GOT3 (cell line): ENCODE measurements at places on chromosomes 3 and 15.

DNA sequence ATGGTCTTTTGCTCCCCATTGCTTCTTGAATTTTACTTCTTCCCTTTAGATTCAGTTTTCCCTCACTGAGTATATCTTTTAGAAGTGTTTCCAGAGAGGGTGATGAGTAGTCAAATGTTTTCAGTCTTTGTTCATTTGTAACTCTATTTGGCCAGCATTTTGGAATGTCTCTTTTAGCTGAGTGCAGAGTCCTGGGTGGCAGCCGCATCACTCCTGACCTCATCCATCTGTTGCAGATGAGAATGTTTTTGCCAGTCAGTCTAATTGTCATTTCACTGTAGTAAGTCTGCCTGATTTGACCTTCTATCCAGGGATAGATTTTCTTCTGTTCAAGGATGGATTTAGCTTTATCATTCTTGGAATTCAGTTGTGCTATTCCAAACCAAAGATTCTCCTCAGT, 7.3 kb downstream of the SRPRB start:
- DNase-seq: no peak

GRCh38 chr3:110062716-110063115, 725.4 kb upstream of the DPPA4 start:
- no peak for DNase-seq

DNA sequence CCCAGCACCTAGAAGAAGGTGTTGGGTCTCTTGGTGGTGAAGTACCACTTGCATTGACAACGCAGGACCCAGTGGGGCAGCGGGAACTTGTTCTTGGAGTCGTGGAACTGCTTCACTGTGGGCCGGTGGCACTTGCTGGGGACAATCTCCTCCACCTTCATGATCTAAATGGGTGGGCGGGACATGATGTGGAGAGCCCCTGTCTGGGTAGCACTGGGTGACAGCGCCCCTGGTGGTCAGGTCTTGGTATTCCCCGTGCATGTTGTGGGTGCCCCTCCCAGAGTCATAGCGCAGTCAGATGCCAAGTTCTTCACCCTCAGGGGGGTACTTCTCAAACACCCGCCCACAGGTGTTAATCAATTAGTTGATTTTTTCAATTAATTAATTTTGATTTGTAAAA, 60.2 kb downstream of the AGBL1 start:
- DNase-seq: no peak

DNA sequence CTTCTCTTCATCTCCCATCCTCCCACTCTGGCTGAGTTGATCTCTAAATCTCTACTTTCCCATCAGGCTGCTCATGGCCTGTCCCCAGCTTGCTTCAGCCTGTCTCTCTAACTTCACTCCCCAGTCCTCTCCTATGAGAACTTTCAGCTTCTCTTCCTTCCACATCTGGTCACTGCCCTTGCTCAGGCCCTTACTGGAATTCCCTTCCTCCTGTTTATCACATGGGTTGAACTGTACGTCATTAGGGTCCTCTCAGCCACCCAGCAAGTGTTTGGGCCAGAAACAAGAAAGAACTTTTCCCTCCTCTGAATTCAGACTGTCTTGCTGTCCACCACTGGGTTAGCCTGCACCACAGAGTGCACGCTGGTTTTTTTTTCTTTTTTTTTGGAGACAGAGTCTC, 5.0 kb downstream of the PTPN23 start:
- DNase-seq: no peak

DNA sequence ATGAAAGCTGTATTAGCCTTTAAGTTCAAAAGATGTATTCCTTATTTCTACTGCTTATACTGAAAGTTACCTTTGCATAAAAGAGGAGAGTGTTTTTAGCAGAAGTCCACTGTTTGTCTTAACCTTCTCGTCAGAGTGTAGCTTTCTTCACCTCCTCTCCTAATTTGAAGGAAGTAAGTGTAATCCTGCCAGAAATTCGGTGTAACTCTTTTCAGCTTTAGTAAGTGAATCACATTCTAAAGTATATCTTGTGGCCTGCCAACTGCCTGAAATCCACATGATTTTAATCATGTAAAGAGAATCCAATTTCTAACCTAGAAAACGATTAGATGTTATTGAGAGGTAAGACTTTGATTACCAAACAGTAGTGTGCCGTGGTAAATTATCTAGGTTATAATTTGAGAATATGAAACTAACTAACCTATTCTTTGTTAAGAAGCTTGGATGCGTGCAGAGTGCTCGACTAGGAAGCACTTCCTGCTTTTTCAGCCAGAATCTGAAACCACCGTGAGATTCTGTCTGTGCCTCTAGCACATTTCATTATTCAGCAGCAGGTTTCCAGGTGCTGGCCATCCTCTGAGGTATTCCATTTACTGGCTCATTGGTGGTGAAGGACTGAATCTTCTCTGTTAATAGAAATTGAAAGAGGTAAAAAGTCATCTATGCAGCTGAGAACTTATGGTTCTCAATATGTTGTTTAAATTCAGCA, 7.5 kb downstream of the GYG1 start:
- DNase-seq: no peak

DNA sequence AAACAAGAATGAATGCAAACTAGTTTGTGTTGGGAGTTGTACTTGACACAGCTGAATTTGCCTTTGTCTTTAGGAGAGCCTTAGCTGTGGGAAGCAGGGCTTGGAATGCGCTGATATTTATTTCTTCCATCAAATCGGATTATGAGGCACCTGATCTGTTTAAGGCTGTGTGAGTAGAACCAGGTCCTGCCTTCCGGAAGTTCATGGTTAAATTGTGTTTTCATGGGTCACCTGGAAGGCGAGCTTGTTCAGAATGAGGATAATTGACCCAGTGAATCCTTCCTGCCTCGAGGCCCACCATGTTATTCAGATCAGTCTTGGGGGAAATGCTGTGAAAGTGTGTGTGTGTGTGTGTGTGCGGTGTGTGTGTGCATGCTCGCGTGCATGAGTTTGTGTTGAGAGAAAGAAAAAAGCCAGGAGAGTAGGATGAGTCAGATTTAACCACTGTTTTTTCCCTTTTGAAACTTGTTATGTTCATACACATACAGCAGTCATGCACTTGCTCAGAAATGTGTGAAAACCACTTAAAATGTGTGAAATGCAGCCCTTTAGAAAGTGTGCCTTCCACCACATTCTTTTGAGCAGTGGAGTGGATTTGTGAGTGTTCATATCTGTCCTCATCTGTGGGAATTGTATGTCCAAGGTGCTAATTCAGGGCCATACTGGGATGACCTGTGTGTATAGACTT, 36.7 kb downstream of the SMAD3 start:
- no peak for DNase-seq

- DNase-seq: no peak
Observed at GRCh38 chr3:39519103-39519502, 51.6 kb downstream of the MOBP start.

DNA sequence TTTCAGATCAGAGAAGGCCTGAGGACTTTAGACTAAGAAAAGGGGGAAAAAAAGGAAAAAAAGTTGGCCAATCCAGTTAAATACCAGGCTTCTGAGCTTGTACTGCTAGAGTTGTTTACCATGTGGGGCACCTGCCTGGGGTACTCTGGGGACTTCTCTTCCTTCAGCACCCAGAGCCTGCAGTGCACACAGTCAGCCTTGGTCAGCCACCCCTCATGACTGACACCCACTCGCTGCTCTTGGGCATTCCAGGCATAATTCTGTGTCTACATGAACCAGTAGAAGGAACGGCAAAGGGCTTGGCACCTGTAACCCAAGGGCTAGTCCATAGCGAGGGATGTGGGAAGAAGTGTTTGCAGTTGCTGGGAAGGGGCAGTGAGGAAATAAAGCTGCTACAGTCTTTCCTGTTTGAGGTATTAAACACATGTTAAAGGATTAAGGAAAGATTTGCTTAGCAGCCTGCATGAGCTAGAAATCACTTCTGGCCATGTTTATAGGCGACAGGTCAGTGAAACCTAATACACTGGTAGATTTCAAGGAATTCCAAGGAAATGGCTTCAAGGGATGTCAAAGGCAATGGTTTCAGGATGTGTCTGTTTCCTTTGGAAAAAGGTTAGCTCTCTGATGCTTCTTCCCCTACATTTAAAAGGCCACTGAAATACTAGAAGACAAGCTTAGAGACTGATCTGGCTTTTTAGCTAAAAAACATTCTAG, 232.5 kb downstream of the CHST2 start:
- no peak for DNase-seq

GRCh38 chr15:74683758-74684157, 12.1 kb downstream of the EDC3 start:
- no peak for DNase-seq

- no peak for DNase-seq
Observed at GRCh38 chr15:46354443-46354842, 719.6 kb downstream of the SQOR start.

DNA sequence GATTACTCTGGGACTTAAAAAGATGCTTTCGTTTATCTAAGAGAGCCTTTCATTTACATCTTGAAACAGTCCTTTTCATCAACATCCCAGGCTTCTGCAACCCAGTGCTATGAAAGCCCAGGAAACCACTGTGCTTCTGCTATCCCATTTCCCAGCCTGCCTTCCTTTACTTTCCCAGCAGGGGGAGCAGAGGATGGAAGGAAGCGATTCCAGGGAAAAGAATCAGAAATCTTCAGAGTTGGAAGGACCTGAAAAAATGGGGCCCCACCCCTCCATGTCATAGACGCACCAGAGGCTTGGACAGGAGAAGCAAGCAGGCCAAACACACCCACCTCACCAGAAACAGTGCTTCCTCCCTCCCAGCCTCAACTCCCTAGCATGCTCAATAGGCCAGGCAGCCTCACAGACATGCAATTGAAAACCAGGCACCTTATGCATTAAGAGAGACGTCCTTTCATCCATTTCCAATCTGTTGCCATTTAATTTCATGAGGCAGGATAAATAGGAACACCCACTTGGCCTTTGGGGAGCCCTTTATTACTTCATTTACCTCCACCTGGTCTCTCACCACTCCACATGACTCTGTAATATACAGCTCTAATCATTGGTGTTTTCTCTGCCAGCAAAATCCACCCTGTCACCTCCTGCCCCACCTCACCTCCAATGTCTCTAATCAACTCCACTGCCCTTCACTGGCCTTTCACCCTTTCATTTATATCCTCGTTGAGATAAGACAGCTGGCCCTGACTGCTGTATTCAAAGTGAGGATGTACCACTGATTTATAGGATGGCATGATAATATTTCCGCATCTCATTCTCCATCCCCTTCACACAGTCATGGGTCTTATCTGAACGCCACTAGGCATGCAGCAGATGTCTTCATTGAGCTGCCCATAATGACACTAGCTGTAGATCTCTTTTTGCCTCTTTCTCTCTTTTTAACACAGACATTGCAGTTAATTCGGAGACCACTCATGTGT, 583.9 kb downstream of the NTRK3 start:
- DNase-seq: no peak

GRCh38 chr15:67869701-67870100, 29.9 kb upstream of the RNU6-1 start:
- DNase-seq: no peak
